ENCODE measurements at places on chromosomes 12 and 14.

DNA sequence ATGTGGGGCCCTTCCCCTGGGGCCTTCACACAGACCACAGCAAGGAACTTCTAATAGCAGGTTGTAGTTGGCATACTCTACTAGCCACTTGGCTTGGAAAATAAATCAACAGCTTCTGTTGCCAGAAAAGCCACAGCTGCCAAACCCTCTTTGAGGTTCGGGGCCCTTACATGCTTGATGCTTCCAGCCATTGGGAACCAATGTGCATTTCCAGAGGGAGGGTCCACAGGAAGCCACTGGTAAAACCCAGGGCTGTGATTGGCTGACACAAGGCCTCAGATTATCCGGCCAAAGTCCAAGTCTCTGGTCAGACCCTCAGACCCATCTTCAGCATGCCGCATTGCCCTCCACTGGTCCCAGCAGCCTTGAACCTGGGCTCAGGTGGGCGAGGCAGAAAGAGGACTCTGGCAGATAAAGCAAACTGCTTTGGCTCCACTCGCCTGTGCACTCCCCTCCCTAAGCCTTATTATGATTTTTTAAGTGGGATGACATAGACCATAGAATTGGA, 214.4 kb downstream of the BCL11B start:
- no peak for DNase-seq

GRCh38 chr14:102951034-102951433, 28.6 kb downstream of the AMN start:
- DNase-seq, result no peak

DNA sequence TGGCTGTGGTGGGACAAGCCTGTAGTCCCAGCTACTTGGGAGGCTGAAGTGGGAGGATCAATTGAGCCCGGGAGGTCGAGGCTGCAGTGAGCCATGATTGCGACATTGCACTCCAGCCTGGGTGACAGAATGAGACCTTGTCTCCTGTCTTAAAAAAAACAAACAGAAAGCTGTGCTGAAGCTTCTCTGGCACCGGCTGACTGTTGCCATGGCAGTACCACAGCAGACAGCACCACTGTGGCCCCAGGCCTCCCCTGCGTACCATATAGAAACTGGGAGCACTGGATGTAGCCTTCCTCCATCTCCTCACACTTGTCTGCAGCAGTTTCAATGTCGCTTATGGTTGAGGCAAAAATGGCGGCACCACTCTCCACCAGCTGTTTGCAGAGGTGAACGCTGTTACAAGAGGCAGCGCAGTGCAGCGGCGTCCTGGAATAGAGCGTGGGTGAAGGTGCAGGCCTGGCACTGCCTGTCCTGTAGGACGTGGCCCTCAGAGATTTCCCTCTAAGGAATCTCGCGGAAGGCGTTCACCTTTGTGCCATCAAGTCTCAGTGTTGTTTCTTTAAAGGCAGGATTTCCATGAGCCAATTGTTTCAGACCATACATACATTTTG, 21.9 kb downstream of the ZFYVE21 start:
- no peak for DNase-seq

DNA sequence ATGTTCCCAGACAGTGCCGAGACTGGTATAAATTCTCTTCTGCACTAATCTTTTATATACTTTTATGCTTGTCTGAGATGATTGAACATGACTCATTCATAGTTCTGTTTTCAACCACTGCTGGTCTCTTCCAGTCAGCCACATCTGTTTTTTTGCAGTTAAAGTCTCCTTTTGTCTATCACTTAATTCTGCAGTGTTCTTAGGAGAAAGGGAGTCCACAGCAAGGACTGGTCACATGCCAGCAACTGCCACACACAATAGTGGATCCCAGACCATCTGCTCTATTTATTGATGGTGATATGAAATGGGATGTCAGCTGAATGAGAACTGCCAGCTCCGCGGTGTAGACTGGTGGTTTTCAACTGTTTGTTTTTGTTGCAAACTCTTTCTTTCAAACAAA, 379.8 kb downstream of the MED13L start:
- DNase-seq, result no peak

DNA sequence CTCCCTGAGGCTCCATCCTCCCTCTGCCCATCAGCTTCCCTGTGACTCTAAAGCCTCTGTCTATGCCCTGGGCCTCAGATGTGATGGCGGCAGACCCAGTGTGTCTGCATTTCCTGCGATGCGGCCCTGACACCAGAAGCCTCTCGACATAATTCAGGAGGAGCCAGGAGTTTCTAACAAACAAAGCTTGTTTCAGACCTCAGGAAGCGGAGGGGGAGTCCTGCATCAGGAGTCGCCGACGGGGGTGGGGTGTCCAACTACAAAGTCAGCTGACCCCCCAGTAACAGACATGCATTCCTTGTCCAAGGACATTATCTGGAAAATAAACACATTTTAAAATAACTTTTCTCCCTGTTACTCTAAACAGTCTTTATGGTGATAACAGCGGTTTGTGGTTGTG, 167.5 kb downstream of the DPF3 start:
- DNase-seq, result no peak

- no peak for DNase-seq
Observed at GRCh38 chr14:41663473-41663850, 56.8 kb downstream of the LRFN5 start.

DNA sequence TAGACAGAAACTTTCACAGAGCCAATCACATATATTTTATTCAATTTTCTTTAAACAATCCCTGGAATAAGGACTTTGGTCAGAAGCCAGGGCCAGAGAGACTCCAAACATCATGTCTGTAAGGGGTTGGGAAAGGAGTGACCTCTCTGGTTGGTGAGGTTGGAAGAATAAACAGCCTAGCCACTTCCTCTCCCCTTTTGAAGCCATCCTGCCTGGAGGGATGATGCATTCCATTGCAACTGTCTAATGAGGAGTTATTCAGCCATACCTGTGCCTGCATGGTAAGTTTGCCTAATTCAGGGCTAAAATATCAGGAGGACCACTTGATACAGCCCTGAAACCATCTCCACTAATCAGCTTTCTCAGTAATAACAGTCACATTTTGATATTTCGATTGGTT, 299.8 kb downstream of the KCNH5 start:
- no peak for DNase-seq

DNA sequence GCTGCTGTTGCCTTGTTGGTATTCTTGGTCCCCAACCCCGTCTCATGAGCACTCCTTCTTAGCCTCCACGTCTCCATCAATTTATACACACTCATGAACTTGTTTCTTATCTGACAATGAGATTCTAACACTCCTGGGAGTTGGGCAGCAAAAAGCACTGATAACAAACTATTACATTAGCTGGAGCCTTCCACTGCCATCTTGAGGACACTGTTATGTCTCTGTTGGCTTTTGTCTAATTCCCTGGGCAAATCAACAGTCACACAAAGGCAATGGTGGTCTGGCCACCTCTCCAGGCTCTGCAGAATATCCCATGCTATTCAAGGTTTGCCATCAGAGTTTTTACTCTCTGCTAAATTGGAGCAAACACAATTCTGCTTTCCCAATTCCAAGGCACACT, 117.8 kb upstream of the COCH start:
- DNase-seq, result no peak

DNA sequence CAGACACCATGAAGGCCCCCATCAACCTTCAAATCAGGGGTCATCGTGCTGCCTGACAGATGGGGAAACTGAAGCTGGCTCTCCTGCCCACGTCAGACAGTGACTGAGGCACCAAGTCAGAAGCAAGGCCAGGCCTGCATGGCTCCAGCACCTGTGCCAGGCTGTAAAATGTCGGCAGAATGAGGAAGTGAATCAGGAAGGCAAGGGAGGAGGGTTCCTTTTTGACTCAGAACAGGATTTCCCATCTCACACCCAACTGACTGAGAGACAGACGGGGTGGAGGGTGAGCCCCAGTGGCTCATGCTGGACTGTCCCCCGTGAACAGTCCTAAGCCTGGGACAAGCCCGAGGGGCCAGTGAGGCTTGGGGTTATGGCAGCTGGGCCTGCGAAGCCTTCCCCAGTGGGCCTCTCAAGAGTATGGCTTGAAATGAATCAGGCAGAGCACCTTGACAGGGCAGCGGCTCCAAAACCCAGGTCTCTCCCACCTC, 20.9 kb downstream of the SYNE3 start:
- no peak for DNase-seq

DNA sequence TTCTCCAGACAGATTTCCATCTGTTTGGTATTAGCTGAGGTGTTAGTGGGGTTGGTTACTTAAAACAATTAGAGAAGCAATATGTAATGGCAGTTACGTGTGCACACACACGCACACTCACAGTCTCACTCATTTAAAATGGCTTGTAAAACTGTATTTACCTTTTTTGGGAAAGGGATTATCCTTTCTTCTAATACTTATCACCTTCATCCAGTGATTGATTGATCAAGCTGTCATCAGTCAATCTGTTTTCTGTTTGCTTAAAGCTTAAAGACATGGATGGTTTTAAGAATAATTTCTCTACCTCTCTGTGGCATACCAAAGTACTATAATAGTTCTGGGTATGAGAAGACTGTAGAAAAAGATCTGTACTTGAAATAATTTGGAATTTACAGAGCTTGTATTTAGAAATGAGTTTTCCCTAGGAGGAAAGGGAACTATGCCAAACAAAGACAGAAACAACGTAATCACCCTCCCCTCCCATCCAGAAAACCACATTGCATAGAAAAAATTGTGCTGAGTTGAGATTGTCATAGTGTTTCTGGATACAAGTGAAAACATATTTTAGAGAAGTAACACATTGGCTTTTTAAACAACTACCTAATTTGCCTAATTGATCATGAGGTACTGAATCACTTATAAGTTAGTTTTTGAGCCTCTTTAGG, 455.8 kb downstream of the PCNX1 start:
- no peak for DNase-seq

DNA sequence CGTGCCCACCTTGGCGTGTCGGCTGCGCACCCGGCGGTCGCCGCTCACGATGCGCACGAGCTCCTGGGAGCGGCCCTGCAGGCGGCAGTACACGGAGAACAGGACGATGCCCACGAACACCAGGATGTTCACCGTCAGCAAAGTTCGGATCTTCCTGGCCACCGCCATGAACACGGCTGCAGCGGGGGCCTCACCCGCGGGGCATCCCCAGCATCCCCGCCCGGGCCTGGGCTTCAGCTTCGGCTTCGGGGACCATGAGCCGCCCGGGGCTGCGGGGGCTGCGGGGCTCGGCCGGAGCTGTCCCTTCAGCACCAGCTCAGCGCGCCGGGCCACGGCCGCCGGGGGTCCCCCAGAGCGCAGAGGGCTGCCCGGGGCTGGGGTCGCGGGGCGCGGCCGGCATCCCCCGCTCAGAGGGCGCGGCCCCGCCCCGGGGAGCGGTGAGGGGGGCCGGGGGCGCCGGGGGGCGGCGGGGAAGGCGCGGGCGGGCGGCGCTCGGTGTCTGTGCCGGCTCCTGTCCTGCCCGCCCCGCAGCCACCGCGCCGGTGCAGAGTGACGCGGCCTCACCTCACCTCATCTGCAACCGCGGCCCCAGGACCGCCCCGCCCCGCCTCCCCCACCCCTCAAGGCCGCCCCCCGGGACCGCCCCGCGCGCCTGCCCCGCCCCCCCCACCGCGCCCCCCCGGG, at the start of gene GALNT9:
Gene GALNT9, minus strand, starts transcription at position 554 of the 684 bp plus-strand sequence. Its CDS starts 386 bp downstream, at position 168.
- no peak for DNase-seq

GRCh38 chr14:52961060-52961639, 10.3 kb upstream of the FERMT2 start:
- peak; percentile 37 for DNase-seq

DNA sequence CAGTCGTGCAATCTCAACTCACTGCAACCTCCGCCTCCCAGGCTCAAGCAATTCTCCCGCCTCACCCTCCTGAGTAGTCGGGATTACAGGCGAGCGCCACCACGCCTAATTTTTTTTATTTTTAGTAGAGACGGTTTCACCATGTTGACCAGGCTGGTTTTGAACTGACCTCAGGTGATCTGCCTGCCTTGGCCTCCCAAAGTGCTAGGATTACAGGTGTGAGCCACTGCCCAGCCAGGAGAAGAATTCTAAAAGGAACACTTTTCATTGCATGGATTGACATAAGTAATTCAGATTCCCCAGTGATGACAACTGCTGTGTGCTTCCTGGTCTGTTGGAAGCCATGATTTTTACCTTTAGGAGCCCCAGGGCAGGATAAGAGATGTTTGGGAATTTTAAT, 22.1 kb downstream of the DMAC2L start:
- no peak for DNase-seq

GRCh38 chr14:39247256-39247655, 13.5 kb downstream of the MIA2 start:
- no peak for DNase-seq

GRCh38 chr12:57377103-57377840, 53.6 kb downstream of the R3HDM2 start:
- DNase-seq, result no peak

- no peak for DNase-seq
Observed at GRCh38 chr12:70963081-70963660, 42.6 kb upstream of the PTPRR start.

DNA sequence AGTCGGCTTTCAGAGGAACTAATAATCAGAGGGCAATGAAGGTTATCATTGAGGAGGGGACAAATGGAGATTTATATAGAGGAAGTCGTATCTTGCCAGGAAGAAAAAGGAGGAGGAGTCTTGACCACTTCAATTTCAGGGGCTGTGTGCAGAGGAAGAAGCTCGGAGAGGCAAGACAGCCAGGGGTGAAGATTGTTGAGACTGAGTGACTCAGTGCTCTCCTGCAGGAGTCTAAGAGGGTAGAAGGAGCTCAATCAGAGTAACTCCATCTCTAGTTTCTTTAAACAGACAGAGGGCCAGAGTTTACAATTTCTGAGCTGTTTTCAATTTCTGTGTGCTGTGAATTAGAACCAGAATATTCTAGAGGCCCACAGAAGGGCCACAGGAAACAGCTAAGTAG, 439.3 kb upstream of the PRICKLE1 start:
- no peak for DNase-seq

DNA sequence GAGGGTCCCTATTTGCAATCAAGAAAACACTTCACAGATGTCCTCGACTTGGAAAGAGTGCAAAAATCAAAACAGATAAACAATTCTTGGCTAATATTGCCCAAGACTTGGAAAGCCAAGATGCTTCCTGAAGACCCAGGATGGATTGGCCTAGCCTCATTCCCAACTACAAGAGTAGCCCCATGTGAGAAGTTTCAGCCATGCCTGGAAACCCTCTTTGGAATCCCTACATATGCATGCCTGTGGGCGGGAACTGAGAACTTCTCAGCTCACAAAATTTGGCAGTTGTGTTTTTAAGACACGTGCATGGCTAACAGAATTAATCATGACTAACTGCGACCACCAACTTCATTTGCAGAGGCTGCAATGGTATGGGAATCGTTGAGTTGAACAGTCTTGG, 283.2 kb upstream of the TBX3 start:
- no peak for DNase-seq

DNA sequence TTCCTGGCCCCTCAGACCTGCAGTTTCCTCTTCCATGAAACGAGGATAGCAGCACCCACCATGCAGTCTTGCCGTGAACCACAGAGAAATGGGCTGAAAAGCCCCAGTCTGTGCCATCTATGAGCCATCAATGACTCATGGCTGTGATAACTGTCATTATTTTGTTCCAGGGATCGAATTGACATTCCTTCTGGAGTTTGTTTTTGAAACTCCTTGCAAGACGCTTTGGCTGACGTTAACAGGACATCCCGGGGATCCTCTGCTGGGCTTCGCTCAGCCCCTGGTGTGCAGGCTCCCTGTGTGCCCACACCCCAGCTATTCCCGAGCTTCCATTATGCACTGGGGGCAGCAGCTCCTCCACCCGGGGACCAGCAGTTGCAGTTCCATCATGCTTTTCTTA, 33.8 kb downstream of the MMAB start:
- DNase-seq, result no peak

GRCh38 chr14:92551044-92551841, 37.7 kb downstream of the RIN3 start:
- DNase-seq, result no peak
